Cardiac ventricle fibroblast (primary cell): ENCODE measurements at places on chromosomes 3 and 15. TPM values are rescaled to one million over a fixed set of nuclear protein-coding genes. Genes with fewer than 3 reads are reported as not detected.

MEX3B gene
- total RNA-seq: 3.0 and 3.4 TPM in 2 replicates

VILL gene
- total RNA-seq: 7.2 and 12.9 TPM in 2 replicates

WDR49 gene
- total RNA-seq: not detected in 2 replicates

SRGAP3 gene
- total RNA-seq: 2.8 and 3.7 TPM in 2 replicates

GRM2 gene
- total RNA-seq: not detected in 2 replicates

NAALADL2 gene
- 6.6 and 7.3 TPM in 2 replicates for total RNA-seq

GSK3B gene
- total RNA-seq: 22.4 and 25.2 TPM in 2 replicates

SCG3 gene
- total RNA-seq: 0.05 TPM in 1 of 2 replicates, not detected in the other

SKOR1 gene
- total RNA-seq: 0.06 TPM in 1 of 2 replicates, not detected in the other
